ENCODE measurements at places on chromosomes 4 and X.

- DNase-seq: no peak
These were observed 518.3 kb upstream of the ARX start for GRCh38 chrX:25534091-25534490.

DNA sequence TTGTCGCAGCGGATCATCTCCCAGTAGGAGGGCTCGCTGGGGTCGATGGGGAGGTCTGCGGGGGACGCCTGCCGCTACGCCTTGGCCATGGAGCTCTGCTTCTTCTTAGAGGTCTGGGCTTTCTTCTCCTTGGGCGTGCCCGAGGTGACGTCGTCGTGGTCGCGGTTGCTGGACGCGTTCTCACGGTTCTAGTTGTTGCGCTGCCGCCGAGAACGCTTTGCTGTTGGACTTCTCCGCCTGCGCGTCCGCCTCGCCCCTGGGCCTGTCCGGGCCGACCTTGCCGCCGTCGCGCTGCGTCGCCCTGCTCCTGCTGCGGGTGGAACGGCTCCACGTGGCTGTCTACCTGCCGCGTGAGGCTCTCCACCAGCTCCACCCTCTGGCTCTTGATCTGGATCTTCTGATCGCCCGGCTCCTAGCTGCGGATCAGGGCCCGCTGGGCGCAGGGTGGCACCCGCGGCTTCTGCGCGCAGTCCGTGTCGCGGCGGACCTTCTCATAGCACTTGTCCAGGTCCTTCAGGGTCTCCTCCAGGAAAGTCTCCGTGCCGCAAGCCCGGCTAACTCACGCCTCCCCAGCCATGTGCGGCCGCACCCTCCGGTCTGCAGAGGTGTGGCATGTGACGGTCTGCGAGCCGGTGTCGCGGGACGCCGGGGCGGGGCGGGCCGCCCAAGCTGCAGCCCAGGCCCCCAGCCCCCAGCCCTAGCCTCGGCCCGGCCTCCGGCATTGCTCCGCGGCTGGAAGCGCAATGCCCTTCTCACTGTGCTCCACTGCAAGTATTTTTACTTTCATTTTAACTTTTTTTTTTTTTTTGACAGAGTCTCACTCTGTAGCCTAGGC lies 40.5 kb upstream of the OGT start:
- DNase-seq: no peak

- DNase-seq: no peak
These were observed 56.5 kb downstream of the FBXL5 start for GRCh38 chr4:15598644-15599043.

GRCh38 chrX:154113729-154114128 lies 16.2 kb upstream of the MECP2 start:
- no peak for DNase-seq

Data from fibroblast of skin of left biceps (primary cell).